ENCODE measurements at places on chromosomes 6 and 20. TPM values are rescaled to one million over a fixed set of nuclear protein-coding genes. Genes with fewer than 3 reads are reported as not detected.

GRCh38 chr6:109253366-109253765 is 128.9 kb downstream of the CD164 start:
- DNase-seq = no peak

GRCh38 chr6:75424618-75425548 is 68.7 kb downstream of the FILIP1 start:
- DNase-seq = no peak

GRCh38 chr20:19566226-19566945 is 191.7 kb upstream of the RIN2 start:
- no peak for DNase-seq

DNA sequence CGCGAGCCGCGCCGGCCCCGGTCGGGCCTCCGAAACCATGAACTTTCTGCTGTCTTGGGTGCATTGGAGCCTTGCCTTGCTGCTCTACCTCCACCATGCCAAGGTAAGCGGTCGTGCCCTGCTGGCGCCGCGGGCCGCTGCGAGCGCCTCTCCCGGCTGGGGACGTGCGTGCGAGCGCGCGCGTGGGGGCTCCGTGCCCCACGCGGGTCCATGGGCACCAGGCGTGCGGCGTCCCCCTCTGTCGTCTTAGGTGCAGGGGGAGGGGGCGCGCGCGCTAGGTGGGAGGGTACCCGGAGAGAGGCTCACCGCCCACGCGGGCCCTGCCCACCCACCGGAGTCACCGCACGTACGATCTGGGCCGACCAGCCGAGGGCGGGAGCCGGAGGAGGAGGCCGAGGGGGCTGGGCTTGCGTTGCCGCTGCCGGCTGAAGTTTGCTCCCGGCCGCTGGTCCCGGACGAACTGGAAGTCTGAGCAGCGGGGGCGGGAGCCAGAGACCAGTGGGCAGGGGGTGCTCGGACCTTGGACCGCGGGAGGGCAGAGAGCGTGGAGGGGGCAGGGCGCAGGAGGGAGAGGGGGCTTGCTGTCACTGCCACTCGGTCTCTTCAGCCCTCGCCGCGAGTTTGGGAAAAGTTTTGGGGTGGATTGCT is 1.3 kb downstream of the VEGFA start:
- peak; percentile 41 for DNase-seq

GRCh38 chr20:57751411-57751810 is 41.6 kb upstream of the PMEPA1 start:
- no peak for DNase-seq

DNA sequence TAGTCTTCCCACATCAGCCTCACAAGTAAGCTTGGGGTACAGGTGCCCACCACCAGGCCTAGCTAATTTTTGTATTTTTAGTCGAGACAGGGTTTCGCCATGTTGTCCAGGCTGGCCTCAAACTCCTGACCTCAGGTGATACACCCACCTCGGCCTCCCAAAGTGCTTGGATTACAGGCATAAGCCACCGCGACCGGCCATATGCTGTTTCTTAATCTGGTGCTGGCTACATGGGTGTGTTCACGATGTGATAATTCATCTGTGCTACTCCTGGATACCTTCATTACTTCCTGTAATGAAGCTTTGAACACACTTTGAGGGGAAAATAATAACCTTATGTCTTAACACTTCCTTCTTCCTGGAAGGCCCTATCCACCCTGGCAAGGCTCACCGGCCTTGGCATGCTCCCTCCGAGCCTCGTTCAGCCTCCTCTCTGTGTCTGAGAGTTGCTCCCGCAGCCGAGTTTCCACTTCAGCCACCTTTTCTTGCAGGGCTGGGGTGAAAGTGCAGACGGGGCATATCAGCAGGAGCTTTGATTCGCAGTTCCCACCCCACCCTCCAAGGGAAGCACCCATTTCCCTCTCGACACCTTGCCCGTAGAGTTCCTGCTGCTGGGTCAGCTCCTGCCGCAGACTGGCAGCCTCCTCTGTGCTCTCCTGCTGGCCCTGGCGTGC is 5.6 kb upstream of the PSORS1C2 start:
- DNase-seq = no peak

- DNase-seq = peak; percentile 84
These were observed 37.6 kb upstream of the PLCB1 start for GRCh38 chr20:8094415-8094818.

- DNase-seq = no peak
These were observed 1.6 kb downstream of the CPXM1 start for GRCh38 chr20:2798814-2799213.

DNA sequence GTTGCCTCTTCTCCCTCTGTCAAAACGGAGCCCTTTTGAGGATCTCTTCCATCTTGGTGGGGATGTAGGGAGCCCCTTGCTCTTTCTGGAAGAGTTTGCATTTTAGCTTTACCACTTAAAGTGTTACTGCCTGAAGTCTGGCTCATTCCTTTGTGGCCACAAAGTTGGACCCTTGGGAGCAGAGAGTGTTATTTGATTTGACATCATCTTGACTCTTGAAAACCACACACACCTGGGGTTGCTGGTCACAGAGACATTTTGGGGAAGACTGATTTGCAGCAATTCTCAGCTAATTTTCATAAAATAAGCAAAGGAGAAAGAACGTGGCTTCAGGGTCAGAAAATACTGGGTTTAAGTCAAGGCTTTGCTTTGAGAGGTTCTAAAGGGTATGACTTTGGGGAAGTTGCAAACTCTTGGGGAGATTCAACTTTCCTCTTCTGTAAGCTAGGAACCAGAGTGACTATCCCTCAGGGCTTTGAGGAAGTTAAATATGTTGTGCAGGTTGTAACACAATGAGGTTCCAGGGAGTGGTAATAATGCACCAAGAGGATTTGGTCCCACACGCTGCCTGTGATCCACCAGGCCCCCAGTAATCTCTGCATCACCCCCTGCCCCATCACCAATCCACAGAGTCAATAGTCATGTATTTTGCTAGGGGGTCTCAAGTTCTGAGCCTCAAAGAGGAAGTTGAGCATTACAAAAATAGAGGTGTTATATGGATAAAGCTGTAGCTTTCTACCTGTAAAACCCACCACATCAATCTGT is 141.6 kb upstream of the SLC24A3 start:
- no peak for DNase-seq

- DNase-seq = no peak
These were observed 70.8 kb downstream of the B3GAT2 start for GRCh38 chr6:70886071-70886470.

DNA sequence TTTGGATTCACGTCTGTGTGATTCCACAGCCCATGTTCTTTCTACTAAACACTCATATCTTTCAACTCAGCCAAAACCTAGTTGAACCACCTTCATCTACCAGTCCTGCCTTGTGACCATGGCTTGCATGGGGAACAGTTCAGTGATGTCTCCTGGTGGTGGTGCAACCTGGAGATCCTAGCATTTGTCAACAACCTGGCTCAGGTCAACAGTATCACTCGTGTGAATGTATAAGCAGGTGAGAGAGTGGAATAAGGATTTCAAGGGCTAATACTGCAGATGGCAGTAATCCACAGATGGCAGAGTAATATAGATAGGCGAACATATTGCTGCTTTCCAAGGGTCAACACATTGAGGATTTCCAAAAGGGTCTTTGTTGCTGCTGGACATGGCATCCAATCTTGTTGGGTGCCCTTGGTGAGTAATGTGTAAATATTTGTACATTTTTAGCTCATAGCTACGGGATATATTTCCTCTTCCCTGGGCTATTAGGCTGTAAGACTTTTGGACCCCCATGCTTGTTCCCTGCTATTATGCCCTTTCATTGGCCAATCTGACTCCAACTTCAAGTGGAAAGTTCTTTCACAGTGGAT is 13.4 kb downstream of the PBOV1 start:
- DNase-seq = no peak

GRCh38 chr6:163738725-163739407 is 324.3 kb downstream of the QKI start:
- no peak for DNase-seq

- DNase-seq = no peak
These were observed 18.9 kb upstream of the CALHM5 start for GRCh38 chr6:116492331-116493067.

- DNase-seq = no peak
These were observed 99.8 kb downstream of the SMOC2 start for GRCh38 chr6:168540713-168541291.

- no peak for DNase-seq
These were observed 230.1 kb downstream of the TFAP2C start for GRCh38 chr20:56859039-56859800.

DNA sequence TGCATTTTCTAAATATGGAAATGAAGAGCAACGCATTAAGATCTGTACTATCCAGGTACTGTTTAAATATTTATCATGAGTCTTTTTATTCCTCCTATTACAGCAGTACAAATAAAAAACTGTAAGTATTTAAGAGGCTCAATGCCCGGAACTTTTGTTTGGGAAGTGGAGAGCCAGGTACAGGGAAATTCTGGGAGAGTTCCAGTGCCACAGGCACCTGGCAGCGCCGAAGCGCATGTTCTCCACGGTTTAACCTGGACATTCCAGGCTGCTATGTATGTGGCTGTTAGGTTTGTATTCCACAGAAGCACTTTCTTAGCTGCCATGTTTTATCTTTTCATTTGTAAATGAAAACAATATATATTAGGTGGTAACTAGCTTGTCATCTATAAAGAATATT is 81.7 kb downstream of the PREP start:
- DNase-seq = no peak

- DNase-seq = no peak
These were observed 13.0 kb upstream of the ABHD16B start for GRCh38 chr20:63848003-63848911.

- no peak for DNase-seq
These were observed 60.8 kb upstream of the RPS6KA2 start for GRCh38 chr6:166687879-166688205.

DNA sequence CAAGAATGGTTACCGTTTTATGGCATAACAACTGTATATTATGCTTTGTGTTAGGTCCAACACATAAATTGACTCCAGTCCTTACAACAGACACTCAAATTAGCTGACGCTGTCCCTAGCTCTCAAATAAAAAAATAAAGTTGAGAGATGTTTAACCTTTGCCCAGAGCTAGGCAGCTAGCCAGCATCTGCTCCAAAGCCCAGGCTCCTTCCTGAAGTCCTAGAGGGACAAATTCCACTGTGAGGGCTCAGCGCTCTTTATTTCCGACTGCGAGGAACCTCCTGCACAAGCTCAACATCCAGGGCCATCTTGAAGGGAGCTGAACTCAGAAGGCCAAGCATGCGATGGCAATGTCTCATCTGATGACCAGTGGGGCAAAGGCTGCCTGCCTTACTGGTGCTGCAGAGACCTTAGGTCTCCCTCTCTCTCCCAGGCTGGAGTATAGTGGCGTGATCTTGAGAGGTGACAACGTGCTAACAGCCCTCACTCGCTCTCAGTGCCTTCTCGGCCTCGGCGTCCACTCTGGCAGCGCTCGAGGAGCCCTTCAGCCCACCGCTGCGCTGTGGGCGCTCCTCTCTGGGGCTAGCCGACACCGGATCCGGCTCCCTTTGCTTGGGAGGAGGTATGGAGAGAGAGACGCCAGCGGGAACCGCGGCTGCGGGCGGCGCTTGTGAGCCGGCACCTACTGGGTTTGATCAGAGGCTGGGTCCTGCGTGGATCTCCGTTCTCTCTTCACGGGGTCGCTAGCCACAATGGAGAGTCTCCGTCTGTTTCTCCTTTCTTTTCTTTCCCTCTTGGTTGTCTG is 24.7 kb upstream of the GFOD1 start:
- no peak for DNase-seq

DNA sequence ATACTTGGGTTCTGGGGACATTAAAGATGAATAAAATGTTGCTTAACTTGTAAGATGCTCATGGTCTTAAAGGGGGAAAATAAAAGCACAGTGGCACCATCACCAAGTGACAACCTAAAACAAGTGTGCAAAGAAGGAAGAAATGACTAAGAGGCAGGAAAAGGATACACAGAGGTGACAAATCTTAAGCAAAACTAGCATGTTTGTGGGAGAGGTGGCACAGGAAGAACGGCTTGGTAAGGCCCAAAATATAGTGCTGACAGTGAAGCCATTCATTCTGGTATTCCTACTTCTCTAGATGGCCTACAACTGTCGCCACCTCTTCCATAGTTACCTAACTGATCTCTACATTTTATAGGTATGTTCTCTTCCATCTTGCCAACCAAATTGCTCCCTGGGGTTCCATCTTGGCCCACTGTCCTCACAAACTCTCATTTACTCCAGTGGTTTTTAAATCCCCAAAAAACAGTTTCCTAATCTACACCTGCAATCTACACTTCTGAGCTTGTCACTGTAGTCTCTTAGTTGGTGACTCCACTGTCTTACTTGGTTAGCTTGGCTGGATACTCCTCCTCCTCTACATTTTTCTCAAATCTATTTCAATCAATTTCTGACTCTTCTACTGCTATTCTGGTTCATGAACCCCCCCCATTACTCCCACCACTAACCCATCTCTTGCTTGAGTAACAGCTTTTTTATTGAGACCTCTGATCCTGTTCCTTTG is 33.5 kb downstream of the FAM8A1 start:
- DNase-seq = no peak

- DNase-seq = no peak
These were observed 133.3 kb upstream of the SMLR1 start for GRCh38 chr6:130693944-130694343.

- no peak for DNase-seq
These were observed 250.6 kb downstream of the SAMD5 start for GRCh38 chr6:147759093-147759492.

Gene MYLK4
- total RNA-seq = 0.42 TPM

Gene SAMD3
- total RNA-seq = 4.0 TPM

Gene DDR1
- 41.5 TPM for total RNA-seq

Gene RAET1G
- not detected for total RNA-seq

Gene HCRTR2
- not detected for total RNA-seq

Gene SPATA25
- total RNA-seq = 18.3 TPM

Gene MTO1
- 36.9 TPM for total RNA-seq

Gene VNN1
- total RNA-seq = 1.4 TPM

Gene ARMH2
- not detected for total RNA-seq

Gene NKAPL
- 1.2 TPM for total RNA-seq

Gene NELFE
- total RNA-seq = 86.1 TPM

Gene CAPN11
- total RNA-seq = 6.5 TPM

Gene PPIL6
- total RNA-seq = 6.7 TPM

Gene PKIB
- total RNA-seq = 5.7 TPM

Gene LAMA5
- total RNA-seq = 102 TPM

Gene DAAM2
- 95.1 TPM for total RNA-seq

Gene SPDEF
- not detected for total RNA-seq

Gene EHMT2
- 38.2 TPM for total RNA-seq

Gene MYB
- total RNA-seq = 0.63 TPM

Gene CD83
- total RNA-seq = 4.2 TPM

Gene COL12A1
- total RNA-seq = 539 TPM

Gene TOX2
- total RNA-seq = 2.0 TPM

Gene CST2
- not detected for total RNA-seq

Gene COQ3
- total RNA-seq = 0.98 TPM

Measured in tibial nerve (tissue), 4 donors.